B cell (primary cell): ENCODE measurements at places on chromosomes 2 and 18. TPM values are rescaled to one million over a fixed set of nuclear protein-coding genes. Genes with fewer than 3 reads are reported as not detected.

- peaks cover 24% of the 10 kb centered on the region for H3K27me3 ChIP-seq
- no peak for DNase-seq
- H3K36me3 ChIP-seq = no peaks in the 10 kb centered on the region
Measured at GRCh38 chr18:47990981-47991380, 60.5 kb upstream of the SMAD2 start.

DNA sequence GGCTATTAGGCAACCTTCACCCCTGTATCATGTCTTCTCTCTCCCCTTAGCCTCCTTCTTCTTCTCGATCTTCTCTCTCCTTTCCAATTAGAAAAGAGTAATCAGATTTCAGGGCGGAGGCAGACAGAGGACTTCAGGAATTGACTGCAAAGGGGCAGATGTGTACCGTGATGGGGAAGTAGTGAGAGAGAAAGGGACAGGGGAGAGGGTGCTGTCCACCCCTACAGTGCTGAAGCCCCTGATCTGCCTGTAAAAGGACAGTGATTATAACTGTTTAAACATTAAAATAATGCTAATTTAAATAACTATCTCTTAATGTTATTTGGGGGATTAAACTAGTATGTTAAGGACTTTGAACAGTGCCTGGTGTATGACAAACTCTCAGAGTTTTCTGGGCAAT lies 178.5 kb downstream of the ACTR3 start:
- no peaks in the 10 kb centered on the region for H3K36me3 ChIP-seq
- no peak for DNase-seq
- H3K4me3 ChIP-seq = no peak overlapping the region
- H3K27ac ChIP-seq = no peak overlapping the region
- no peaks in the 10 kb centered on the region for H3K4me1 ChIP-seq

DNA sequence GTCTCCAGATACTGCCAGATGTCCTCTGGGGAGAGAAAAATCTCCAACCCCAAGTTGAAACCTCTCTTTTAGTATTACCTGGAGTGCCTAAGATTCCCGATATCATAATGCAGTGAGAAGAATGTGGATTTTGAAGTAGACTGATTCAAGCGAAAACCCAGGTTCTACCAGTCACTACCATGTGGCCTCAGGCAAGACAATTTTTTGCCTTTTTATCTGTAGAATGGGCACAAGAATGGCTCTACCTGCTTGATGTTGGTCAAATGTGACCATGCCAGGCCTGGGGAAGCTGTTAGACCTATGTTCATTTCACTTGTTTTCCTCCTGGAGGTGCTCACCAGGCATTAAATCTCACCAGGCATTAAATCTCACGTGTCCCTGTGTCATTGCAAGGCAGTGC lies 131.3 kb downstream of the DDX1 start:
- no peaks in the 10 kb centered on the region for H3K4me1 ChIP-seq
- no peaks in the 10 kb centered on the region for H3K36me3 ChIP-seq
- DNase-seq = no peak
- H3K27me3 ChIP-seq = peaks cover 2% of the 10 kb centered on the region

- no peak overlapping the region for H3K4me3 ChIP-seq
- no peaks in the 10 kb centered on the region for H3K27me3 ChIP-seq
- no peaks in the 10 kb centered on the region for H3K4me1 ChIP-seq
Measured at GRCh38 chr18:35983818-35984217, 11.3 kb downstream of the RMP24 start.

DNA sequence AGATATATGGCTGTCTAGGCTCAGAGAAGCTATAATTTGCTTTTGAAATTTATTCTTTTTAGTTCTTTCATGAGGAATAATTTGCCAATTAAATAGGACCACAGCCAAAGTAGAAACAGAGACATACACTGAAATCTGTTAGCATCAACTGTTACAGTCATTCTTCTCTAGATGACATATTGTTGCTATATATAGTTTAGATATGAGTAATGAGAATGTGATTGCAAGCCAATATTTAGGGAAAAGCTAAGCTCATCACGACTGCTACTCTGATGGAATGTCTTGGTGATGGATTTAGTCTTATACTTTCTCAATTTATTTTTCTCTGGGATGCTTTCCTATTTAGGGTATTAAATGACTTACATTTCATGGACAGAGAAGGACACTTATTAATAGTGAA lies 259.1 kb downstream of the LNPK start:
- no peak overlapping the region for H3K4me3 ChIP-seq
- no peaks in the 10 kb centered on the region for H3K4me1 ChIP-seq
- no peak overlapping the region for H3K27ac ChIP-seq
- no peaks in the 10 kb centered on the region for H3K36me3 ChIP-seq

DNA sequence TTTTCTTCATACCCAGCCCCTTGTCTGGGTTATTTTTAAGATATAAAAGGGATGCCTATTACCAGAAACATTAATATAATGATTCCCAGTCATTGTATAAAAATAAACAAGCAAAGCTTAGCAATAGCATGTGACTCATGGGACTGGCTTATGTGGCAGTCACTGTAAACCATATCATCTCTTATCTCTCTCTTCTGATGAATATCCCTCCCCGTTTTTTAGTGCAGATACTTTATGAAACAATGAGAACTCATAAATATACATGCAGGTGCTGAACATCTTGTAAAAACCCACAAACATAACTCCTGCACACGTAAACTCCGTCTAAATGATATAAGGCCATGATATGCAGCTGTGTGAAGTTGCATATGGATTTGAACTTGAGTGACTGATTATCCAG lies 154.9 kb downstream of the MGAT5 start:
- peaks cover 45% of the 10 kb centered on the region for H3K4me1 ChIP-seq
- H3K27ac ChIP-seq = peak overlapping the region; percentile 15

DNA sequence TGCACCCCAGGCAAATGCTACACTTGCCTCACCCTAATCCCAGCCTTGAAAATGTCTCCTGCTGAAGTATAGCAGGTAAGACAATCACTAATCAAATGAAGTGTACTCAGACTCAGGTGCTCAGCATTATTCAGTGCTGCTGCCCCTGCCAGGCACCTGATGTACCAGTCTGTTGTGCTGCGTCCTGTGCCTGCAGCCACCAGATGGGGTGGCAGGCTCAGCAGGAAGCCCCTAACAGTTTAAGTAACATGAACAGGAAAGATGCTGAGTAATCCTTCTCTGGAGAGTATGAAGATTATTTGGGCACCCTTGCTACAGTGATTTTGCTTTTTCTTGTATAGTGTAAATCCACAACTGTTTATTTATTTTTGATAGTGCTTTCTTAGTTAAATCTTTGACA lies 69.1 kb downstream of the TACR1 start:
- H3K36me3 ChIP-seq = no peaks in the 10 kb centered on the region
- DNase-seq = no peak

DNA sequence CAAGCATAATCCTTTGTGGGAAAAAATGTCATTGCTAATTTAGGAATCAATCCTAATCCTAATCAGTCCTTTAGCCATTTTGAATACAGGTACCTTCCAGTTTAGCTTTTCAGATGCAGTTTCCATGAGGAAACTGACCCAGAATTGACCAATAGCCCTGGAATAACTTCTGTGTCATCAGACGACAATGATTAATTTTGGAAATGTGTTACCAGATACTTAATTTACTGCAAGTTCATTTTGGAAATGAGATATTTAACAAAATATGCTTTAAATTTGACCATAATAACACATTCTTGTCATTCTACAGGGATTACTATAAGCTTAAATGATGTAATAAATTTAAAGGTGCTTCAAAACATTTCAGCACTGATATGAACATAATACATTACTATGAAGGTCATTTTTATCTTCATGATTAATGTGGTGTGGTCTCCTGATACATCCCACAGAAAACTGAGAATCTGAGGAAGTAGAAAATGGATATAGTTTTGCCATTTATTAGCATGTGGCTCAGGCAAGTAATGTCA lies 129.8 kb upstream of the SH3BP4 start:
- no peak overlapping the region for H3K4me3 ChIP-seq
- no peaks in the 10 kb centered on the region for H3K36me3 ChIP-seq
- DNase-seq = no peak
- H3K4me1 ChIP-seq = no peaks in the 10 kb centered on the region

- no peaks in the 10 kb centered on the region for H3K36me3 ChIP-seq
- no peaks in the 10 kb centered on the region for H3K27me3 ChIP-seq
- H3K27ac ChIP-seq = no peak overlapping the region
Measured at GRCh38 chr2:237482485-237482884, 4.6 kb upstream of the MLPH start.

- no peak overlapping the region for H3K27ac ChIP-seq
- H3K27me3 ChIP-seq = no peaks in the 10 kb centered on the region
- H3K4me1 ChIP-seq = no peaks in the 10 kb centered on the region
- H3K36me3 ChIP-seq = no peaks in the 10 kb centered on the region
- no peak overlapping the region for H3K4me3 ChIP-seq
Measured at GRCh38 chr2:185643434-185643833, 95.2 kb upstream of the FSIP2 start.

DNA sequence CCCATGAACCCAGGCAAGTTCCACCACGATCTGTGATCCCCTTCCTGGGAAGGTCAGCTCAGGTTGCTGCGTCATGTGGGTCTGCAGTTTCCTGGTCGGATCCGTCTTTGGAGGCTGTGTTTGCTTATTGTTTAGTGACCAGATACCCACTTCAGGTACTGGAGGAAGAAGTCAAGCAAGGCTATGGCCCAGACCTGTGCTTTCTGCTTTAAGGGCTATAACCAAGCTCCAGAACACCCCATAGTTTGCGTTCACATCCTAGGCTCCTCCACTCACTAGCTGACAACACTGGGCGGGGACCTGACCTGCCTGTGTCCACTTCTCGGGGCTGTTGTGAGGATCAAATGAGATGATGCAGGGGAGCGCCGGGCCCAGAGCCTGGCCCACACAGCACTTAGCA lies 44.0 kb downstream of the MAL start:
- H3K27ac ChIP-seq = no peak overlapping the region
- H3K27me3 ChIP-seq = peaks cover 11% of the 10 kb centered on the region
- H3K4me1 ChIP-seq = no peaks in the 10 kb centered on the region
- H3K36me3 ChIP-seq = no peaks in the 10 kb centered on the region

GRCh38 chr2:179692610-179693009 lies 168.8 kb downstream of the ZNF385B start:
- no peak overlapping the region for H3K27ac ChIP-seq
- H3K4me1 ChIP-seq = no peaks in the 10 kb centered on the region
- H3K4me3 ChIP-seq = no peak overlapping the region
- DNase-seq = no peak
- H3K36me3 ChIP-seq = no peaks in the 10 kb centered on the region
- no peaks in the 10 kb centered on the region for H3K27me3 ChIP-seq

- DNase-seq = peak; percentile 50
- H3K4me3 ChIP-seq = no peak overlapping the region
- H3K4me1 ChIP-seq = peaks cover 39% of the 10 kb centered on the region
- no peaks in the 10 kb centered on the region for H3K36me3 ChIP-seq
- no peaks in the 10 kb centered on the region for H3K27me3 ChIP-seq
Measured at GRCh38 chr2:37855283-37856041, 69.6 kb upstream of the RMDN2 start.

- no peaks in the 10 kb centered on the region for H3K27me3 ChIP-seq
- no peak for DNase-seq
- H3K36me3 ChIP-seq = no peaks in the 10 kb centered on the region
- no peaks in the 10 kb centered on the region for H3K4me1 ChIP-seq
- no peak overlapping the region for H3K4me3 ChIP-seq
Measured at GRCh38 chr2:111675419-111676194, 208.4 kb downstream of the ANAPC1 start.

Gene TXNDC9
- polyA plus RNA-seq = 9.3 and 11.2 TPM in 2 replicates

Gene CSRNP3
- polyA plus RNA-seq = not detected in 2 replicates

Gene CPO
- polyA plus RNA-seq = 0.10 TPM in 1 of 2 replicates, not detected in the other

Gene IL36RN
- not detected in 2 replicates for polyA plus RNA-seq

Gene WNT6
- polyA plus RNA-seq = 0.75 and 2.0 TPM in 2 replicates

Gene SCN7A
- polyA plus RNA-seq = 0.01 TPM in 1 of 2 replicates, not detected in the other

Gene POU3F3
- 0.03 TPM in 1 of 2 replicates, not detected in the other for polyA plus RNA-seq

Gene TNFAIP6
- polyA plus RNA-seq = not detected in 2 replicates

Gene GAD1
- polyA plus RNA-seq = not detected in 2 replicates

Gene ACKR3
- polyA plus RNA-seq = 10.5 and 15.3 TPM in 2 replicates

Gene FBXO48
- 1.5 and 1.8 TPM in 2 replicates for polyA plus RNA-seq

Gene LAMA1
- not detected in 2 replicates for polyA plus RNA-seq

Gene TUBB6
- polyA plus RNA-seq = 58.7 and 131 TPM in 2 replicates

Gene ROCK2
- polyA plus RNA-seq = 2.3 and 3.4 TPM in 2 replicates

Gene TMEM247
- polyA plus RNA-seq = not detected in 2 replicates
